ENCODE measurements at places on chromosomes 1 and 21.

GRCh38 chr1:175866776-175867175 lies 123.4 kb upstream of the TNR start:
- peak; percentile 13 for DNase-seq

- DNase-seq: no peak
Observed at GRCh38 chr1:35247256-35247655, 21.3 kb upstream of the ZMYM4 start.

GRCh38 chr1:31397360-31398095 lies 15.5 kb upstream of the SERINC2 start:
- DNase-seq: no peak

DNA sequence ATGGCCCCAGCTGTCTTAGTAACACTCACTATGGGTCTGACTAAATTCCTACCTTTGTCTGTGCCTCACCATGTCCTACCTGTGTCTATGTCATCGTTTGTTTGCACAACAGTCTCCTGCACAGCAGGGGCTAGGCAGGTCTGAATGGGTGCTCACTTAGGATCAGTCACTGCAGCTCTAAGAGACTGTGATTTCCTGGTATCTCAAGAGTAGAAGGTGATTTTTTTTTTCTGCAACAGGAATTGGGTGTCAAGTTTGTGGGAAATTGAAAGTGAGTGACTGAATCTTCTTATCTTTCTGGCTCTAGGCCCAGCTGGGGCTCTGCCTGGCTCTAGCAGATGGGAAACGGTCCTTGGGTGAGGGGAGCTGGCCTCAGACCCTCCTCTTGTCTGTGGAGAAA lies 46.4 kb upstream of the TRABD2B start:
- DNase-seq: peak; percentile 15

- no peak for DNase-seq
Observed at GRCh38 chr1:241180569-241180968, 176.4 kb downstream of the RGS7 start.

GRCh38 chr21:30747159-30747558 lies at the start of gene KRTAP21-2:
KRTAP21-2 (minus strand) TSS chr21:30747259; CDS start chr21:30747202, 57 bp downstream.
- DNase-seq: no peak

DNA sequence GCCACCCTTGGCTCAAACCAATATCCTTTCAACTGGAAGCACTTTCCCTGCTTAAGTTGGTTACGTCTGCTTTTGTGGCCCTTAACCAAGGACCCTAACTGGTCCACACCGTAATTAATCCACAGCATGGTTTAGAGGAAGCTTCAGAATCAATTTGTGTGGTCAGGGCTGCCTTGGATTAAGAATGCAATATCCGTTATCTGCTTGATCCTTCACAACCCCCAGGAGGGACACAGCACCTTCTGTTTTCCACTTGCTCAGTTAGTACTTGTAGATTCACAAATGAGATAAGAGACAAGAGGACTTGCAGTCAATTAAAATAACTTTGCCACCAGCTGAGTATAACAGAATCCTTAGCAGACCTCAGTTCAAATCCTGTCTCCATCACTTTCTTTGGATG lies 56.9 kb upstream of the LRP8 start:
- peak; percentile 82 for DNase-seq

- DNase-seq: no peak
Observed at GRCh38 chr1:186974774-186975181, 146.0 kb downstream of the PLA2G4A start.

DNA sequence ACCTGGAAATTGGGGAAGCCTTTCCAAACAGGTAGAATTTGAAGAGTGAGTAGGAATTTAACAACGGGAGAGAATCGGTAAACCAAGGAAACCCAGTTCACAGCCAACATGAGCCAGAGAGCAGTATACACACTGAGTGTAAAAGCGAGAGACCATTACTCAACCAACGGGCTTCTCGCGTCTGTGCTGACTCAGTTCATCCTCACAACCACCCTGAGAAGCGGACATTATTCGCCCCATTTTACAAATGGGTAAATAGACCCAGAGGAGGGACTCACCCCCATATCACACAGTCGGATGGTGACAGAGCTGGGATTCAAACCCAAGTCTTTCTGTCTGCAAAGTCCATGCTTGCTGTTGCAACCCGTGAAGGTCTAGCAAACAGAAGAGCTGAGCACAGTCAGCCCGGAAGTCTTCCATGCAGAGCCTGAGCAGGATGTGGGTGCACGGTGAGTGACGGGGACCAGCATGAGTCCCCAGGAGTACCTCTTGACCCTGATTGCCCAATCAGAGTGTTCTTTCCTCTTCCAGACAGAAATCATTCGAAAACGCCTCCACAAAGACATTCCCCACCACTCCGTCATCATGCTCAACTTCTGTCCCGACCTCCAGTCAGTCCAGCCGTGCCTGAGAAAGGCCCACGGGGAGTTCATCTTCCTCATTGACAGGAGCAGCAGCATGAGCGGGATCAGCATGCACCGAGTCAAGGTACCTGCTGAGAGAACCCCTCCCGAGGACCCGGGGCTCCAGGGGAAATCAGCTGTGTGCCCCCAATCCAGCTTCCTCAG lies 32.3 kb downstream of the VWA5B1 start:
- DNase-seq: no peak

DNA sequence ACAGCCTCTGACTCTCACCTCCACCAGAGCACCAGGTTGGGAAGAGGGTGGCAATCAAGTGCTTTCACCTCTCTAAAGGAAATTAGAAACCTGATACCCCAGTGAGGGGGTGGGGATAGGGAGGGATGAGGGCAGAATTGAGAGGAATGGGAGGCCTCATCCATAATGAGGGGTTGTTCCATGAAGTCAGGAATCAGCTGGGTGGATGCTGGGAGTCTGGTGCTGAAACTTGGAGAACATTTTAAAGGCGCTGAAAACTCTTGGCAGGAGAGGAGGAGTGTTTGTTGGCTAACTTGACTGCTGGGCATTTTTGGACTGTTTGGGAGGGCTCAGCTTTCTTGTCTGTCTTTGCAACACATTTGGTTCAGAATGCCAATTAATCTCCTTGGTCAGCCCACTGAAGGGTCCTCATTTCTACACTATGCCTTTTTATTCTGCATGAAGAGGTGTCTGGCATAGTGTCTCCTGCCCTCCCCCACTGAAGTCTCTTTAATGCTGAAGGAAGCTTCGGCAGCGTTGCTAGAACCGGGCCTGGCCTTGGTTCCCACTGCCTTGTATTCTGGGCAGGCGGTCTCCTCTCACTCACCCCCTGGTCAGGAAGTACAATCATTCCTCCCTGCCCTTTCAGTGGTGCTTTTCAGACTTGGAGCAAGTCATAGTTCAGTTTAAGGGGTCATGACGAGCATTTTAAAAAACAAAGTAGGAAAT lies 2.2 kb downstream of the PHGDH start:
- peak; percentile 90 for DNase-seq

GRCh38 chr1:228647523-228648444 lies 87.5 kb upstream of the RHOU start:
- DNase-seq: peak; percentile 85

GRCh38 chr21:29888437-29888836 lies 51.4 kb downstream of the GRIK1 start:
- DNase-seq: no peak

DNA sequence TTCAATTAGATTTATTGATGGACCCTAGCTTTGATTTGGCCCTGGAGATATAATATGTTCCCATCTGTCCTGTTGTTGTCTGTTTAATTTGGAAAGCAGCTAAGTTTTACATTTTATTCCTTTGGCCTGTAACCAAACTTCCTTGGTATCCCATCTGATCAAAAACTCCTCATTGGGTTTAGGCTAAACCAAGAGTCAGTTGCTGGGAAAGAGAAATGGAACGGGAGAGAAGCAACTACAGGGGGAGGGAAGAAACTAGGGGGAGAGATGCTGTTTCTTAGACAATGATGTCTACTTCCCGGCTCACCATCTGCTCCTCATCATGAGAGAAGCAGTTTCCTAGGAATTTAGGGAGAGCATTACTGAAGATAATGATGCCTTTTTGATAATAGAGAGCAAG lies 141.8 kb downstream of the SYT2 start:
- no peak for DNase-seq

- DNase-seq: peak; percentile 24
Observed at GRCh38 chr1:177817937-177818875, 151.7 kb downstream of the SEC16B start.

- peak; percentile 60 for DNase-seq
Observed at GRCh38 chr1:209199822-209200221, 383.7 kb upstream of the CAMK1G start.

DNA sequence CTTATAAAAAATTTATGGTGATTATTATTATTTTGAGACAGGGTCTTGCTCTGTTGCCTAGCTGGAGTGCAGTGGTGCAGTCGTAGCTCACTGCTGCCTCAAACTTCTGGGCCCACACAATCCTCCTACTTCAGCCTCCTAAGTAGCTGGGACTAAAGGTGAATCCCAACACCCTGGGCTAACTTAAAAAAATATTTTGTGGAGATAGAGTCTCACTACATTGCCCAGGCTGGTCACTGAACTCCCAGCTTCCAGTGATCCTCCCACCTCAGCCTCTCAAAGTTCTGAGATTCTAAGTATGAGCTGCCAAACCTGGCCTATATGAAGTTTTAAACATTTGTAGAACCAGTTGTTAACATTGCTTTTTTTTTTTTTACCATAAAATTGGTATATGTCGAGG lies 18.2 kb downstream of the NFIA start:
- no peak for DNase-seq

DNA sequence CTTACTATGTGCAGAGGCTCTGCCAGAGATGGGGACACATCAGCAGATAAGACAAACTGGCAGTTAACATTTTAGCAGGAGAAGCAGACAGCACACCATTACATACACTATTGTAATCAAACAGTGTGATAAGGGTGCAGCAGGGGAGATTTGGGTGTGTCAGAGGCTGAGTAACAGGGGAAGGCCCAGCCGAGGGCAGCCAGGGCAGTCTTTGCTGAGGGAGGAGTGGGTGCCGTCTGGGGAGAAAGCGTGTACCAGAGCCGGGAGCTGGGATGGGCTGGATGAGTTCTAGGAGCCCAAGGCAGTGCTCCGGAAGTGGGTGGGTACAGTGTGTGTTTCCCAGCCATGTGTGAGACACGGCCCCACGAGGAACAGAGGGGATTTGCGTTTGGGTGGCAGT lies 31.2 kb downstream of the KCNA10 start:
- no peak for DNase-seq

- no peak for DNase-seq
Observed at GRCh38 chr1:5532811-5533210, 459.4 kb downstream of the NPHP4 start.

DNA sequence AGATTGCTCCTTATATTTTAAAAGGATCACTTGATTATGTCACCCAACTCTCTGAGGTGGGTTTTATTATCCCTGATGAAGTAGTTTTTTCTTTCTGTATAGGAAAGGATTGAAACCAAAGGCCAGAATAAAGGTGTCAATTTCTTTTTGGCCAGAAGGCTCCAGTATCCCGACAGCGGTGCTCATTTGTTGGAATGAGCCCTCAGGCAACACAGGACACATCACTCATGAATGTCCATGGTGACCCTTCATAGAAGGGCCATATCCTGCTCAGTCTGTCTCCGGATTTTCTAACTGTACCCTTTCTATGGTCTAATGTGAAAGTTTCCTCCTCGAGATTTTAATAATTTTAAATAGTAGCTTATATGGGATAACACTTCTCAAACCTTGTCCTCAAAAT lies 171.3 kb upstream of the USP24 start:
- no peak for DNase-seq

DNA sequence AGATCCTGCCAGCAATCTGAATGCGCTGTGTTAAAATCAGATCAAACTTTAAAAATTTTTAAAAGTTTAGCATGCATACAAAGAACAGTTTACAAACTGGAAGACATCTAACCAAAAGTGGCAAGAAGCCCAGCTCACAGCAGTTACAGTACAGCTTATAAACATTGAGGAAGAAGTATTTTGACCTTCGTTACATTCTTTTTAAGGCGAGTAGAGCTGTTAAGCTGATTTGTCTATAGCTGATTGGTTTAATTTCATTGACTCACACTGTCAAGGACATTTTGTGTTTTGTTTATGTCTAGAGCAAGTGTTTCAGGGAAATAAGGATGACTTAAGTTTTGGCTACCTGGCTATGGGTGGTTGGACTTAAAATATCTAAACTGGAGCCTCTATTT lies 3.0 kb upstream of the PGM1 start:
- DNase-seq: peak; percentile 23

DNA sequence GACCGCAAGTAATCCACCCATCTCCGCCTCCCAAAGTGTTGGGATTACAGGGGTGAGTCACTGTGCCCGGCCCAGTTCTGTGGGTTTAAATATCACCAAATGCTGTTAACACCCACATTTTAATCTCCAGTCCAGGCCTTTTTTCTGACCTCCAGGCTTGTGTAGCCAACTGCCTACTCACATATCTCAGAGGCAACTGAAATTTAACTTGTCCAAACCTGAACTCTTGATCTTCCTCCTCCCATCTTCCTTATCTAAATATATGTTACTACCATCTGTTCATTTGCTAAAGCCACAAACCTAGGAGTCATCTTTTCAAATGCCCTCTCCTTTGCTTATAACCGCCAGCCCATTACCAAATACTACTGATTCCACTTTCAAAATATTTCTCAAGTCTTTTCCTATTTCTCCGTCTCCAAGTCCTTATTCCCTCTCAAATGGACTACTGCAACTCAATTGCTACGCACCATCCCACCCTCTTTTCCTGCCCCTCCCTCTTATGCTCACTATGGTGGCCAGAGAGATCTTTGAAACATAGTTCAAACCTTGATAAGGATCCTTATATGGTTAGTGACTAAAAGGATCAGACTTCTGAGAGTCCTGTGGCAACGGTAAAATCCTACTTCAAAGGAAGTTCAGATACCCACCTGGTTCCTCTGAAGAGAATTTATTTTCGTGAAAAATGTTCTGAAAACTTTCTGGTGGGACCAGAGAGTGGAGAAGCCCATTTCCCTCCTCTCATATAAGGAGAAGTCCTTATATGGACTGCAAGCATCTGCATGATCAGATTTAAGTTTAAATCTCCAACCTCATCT lies 78.5 kb upstream of the CDC42BPA start:
- no peak for DNase-seq

- DNase-seq: no peak
Observed at GRCh38 chr1:35539824-35540261, 17.4 kb downstream of the KIAA0319L start.

All from NCI-H82 (cell line).